ENCODE measurements at places on chromosomes 6 and 20. TPM values are rescaled to one million over a fixed set of nuclear protein-coding genes. Genes with fewer than 3 reads are reported as not detected.

- no peaks in the 10 kb centered on the region for H3K27me3 ChIP-seq
- H3K27ac ChIP-seq = no peak overlapping the region
- H3K4me3 ChIP-seq = no peak overlapping the region
- H3K36me3 ChIP-seq = no peaks in the 10 kb centered on the region
- DNase-seq = no peak
- no peaks in the 10 kb centered on the region for H3K4me1 ChIP-seq
These were observed 266.2 kb upstream of the ADGRB3 start for GRCh38 chr6:68368845-68369244.

The FAM229B gene
- total RNA-seq = 1.7 TPM

DNA sequence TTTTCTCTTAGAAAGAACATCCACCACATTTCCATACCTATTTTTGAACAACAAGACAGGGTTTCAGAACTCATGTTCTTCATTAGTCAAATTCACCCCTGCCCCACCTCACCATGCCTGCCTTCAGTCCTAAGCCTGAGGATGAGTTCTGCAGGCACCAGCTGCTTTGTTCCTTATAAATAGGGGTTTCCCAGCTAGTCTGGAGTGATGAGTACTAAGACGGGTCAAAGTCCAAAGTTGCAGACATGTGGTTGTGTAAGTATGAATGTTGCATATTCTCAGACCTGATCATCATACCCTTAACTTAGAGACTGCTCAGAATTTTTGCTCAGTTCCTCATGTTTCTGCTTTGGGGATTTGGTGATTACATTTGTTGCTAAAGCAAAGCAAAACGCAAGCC, 257.7 kb upstream of the CDYL start:
- no peak overlapping the region for H3K27ac ChIP-seq
- no peaks in the 10 kb centered on the region for H3K4me1 ChIP-seq
- DNase-seq = peak; percentile 9
- H3K27me3 ChIP-seq = no peaks in the 10 kb centered on the region
- no peaks in the 10 kb centered on the region for H3K36me3 ChIP-seq
- H3K4me3 ChIP-seq = no peak overlapping the region

The GABRR2 gene
- total RNA-seq = 0.54 TPM

DNA sequence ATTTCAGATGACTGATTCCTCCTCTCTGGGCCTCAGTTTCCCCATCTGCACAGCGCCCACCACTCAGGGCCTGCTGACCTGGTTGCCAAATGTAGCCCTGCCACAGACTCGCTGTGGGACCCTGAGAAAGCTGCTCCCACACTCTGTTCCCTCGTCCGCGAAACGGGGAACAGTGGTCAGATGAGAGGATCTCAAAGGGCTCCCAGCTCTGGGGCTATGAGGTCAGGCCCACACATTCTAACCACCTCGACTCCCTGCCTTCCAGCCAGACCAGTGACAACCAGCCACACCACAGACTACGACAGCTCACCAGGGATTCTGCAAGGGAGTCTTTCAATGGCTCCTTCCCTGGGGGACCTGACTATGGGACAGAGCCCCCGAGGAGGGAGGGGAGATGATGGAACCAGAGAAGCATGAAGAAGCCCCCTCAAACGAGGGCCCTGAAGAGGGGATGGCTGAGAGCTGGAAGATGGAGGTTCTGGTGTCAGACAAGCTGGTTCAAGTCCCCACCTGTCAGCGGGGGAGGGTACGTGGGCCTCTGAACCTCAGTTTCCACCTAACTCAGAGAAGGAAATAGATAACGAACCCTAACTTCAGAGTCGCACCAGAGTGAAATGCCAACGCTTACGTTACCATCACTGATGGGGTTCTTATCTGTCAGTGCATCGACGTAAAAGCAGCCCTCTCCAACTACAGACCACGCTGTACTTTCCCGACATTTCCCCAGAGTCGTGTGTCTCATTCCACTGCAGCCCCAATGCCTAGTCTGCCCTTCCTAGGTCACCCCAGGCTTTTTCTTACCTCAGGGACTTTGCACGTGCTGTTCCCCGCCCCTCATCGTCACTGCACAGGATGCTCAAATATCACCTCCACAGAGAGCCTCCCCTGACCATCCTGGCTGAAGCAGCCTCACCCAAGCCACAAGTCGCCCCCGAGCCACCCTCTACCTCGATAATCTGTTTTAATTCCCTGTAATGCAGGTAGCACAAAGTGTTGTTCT, 60.5 kb downstream of the PREX1 start:
- no peak for DNase-seq
- no peak overlapping the region for H3K4me3 ChIP-seq
- H3K27ac ChIP-seq = no peak overlapping the region
- H3K4me1 ChIP-seq = peaks cover 32% of the 10 kb centered on the region
- peaks cover 7% of the 10 kb centered on the region for H3K36me3 ChIP-seq

DNA sequence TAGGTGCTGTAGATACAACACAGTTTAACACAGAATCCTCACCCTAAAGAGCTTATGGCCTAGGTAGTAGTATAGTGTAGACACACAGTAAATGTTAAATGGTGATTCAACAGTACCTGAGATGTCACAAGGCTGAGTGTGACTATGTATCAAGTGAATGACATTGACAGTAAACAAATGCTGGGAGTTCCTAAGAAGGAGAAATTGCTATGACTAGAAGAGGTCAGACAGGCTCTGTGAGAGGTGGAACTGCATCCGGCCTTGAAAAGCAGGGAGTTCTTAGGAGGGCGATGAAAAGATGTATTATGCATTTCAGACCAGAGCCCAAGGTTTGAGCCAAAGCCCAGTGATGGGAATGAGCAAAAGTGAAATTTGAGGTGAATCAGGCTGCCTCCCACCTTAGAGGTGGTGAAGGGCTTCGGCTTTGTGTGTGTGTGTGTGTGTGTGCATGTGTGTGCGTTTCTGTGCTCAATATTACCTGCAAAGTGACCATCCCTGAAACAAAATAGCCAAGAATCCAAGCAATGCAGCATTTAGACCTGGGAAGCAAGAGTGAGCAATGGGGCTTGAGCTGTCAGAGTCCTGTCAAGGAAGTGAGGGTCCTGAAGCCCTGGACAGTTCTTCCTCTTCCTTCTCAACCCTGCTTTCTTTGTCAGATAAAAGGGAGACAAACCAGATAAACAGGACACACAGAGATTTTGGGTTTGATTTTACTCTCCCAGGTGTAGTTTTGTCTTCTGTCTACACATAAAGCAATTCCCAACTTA, 32.3 kb upstream of the CITED2 start:
- no peak for DNase-seq
- no peak overlapping the region for H3K27ac ChIP-seq
- H3K4me1 ChIP-seq = no peaks in the 10 kb centered on the region
- H3K4me3 ChIP-seq = no peak overlapping the region
- H3K27me3 ChIP-seq = no peaks in the 10 kb centered on the region
- H3K36me3 ChIP-seq = no peaks in the 10 kb centered on the region

The RAET1L gene
- not detected for total RNA-seq

The CD24 gene
- total RNA-seq = 17.6 TPM

DNA sequence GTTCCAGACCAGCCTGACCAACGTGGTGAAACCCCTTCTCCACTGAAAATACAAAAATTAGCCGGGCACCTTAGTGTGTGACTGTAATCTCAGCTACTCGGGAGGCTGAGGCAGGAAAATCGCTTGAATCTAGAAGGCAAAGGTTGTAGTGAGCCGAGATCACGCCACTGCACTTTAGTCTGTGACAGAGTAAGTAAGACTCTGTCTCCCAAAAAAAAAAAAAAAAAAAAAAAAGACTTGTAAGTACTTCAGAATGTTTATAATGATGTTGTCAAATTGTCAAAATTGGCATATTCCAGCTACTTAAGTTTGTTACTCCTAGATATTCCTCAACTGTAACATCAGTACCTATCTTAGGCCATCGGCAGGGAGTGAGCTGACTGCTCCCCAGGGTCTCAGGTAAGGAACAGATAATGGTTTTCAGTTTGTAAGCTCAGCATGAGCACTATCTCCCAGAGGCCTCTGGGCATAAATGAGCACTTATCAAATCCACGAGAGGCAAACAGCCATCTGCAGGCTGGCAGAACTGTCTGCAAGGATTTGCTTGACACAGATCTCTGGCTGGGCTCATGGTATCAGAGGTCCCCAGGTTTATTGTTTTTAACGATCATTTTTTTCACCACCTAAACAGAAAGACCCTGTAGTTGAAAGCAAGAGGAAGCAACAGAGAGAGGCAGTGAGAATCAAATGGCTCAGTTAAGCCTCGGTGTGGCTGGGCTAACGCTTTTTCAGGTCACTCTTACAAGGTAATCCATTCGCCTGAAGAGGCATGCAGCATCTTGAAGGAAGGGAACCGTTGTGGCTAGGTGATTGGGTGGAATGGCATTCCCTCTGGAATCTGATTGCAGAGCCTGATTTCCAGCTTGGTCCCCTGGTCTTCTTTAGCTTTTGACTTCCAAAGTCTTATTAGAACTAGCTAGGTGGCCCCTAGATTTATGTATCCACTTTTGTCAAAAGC, 115.9 kb downstream of the LY86 start:
- H3K4me1 ChIP-seq = no peaks in the 10 kb centered on the region
- no peak for DNase-seq
- H3K27me3 ChIP-seq = no peaks in the 10 kb centered on the region
- H3K36me3 ChIP-seq = no peaks in the 10 kb centered on the region
- H3K27ac ChIP-seq = no peak overlapping the region

GRCh38 chr6:170417881-170418280, 111.3 kb downstream of the FAM120B start:
- no peaks in the 10 kb centered on the region for H3K27me3 ChIP-seq
- H3K4me1 ChIP-seq = no peaks in the 10 kb centered on the region
- H3K36me3 ChIP-seq = no peaks in the 10 kb centered on the region
- H3K27ac ChIP-seq = no peak overlapping the region
- no peak for DNase-seq

The ZNF334 gene
- 1.7 TPM for total RNA-seq

GRCh38 chr20:19212821-19213502, 520 bp downstream of the SLC24A3 start:
- no peak for DNase-seq
- H3K27me3 ChIP-seq = peaks cover 10% of the 10 kb centered on the region
- H3K4me3 ChIP-seq = no peak overlapping the region
- no peak overlapping the region for H3K27ac ChIP-seq

- no peak overlapping the region for H3K27ac ChIP-seq
- no peaks in the 10 kb centered on the region for H3K27me3 ChIP-seq
- H3K36me3 ChIP-seq = no peaks in the 10 kb centered on the region
- no peak for DNase-seq
These were observed 56.9 kb downstream of the RAMACL start for GRCh38 chr6:166529586-166529985.

DNA sequence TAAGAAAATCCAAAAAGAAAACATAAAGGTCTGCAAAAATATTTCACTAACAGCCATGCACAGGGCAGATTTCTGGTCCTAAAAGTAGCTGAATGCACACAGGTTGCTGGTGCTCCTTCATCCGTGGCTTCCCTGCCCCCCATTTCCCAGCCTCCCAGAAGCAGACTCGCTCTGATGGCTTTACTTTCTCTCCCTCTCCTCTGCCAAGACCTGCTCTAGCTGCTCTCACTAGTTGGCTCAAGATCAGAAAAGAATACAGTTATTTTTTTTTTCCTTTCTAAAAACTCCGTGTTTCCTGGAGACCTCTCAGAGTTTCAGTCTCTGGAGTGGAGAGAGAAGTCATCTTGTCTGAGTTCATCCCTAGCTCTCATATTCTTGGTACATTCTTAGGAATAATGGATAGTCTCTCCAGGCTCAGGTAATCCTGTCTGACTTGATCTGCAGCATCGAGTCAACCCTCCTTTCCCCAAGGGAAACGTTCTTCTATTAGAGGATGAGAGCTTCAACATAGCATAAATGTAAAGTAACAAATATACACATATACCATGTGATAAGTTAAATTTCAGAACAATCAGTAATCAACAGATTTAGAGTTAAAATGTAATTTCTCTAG, 214.2 kb downstream of the TBC1D7 start:
- H3K27me3 ChIP-seq = no peaks in the 10 kb centered on the region
- no peaks in the 10 kb centered on the region for H3K36me3 ChIP-seq
- H3K27ac ChIP-seq = no peak overlapping the region
- H3K4me1 ChIP-seq = no peaks in the 10 kb centered on the region

GRCh38 chr20:34282041-34282440, 21.1 kb downstream of the AHCY start:
- H3K4me3 ChIP-seq = no peak overlapping the region
- H3K27me3 ChIP-seq = no peaks in the 10 kb centered on the region
- no peak for DNase-seq
- H3K27ac ChIP-seq = no peak overlapping the region

The VSX1 gene
- not detected for total RNA-seq

DNA sequence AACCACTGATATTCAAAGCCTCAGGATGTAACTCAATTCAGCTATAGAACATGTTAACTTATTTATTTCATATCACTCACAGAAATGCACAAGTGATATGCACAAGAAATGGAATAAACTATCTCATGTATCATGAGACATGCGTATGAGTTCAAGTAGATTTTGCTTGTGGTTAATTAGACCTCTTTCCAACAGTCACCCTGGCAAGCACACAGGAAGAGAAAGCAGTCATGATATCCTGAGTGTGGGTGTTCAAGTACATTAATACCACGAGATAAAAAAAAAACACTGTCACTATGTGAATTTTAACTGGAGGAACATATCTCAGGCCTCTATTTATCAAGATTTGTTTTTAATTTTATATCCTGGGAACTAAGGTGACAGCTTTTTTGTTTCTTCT, 64.2 kb downstream of the LAMP5 start:
- no peaks in the 10 kb centered on the region for H3K36me3 ChIP-seq
- no peak overlapping the region for H3K4me3 ChIP-seq

The TUBB1 gene
- total RNA-seq = not detected

DNA sequence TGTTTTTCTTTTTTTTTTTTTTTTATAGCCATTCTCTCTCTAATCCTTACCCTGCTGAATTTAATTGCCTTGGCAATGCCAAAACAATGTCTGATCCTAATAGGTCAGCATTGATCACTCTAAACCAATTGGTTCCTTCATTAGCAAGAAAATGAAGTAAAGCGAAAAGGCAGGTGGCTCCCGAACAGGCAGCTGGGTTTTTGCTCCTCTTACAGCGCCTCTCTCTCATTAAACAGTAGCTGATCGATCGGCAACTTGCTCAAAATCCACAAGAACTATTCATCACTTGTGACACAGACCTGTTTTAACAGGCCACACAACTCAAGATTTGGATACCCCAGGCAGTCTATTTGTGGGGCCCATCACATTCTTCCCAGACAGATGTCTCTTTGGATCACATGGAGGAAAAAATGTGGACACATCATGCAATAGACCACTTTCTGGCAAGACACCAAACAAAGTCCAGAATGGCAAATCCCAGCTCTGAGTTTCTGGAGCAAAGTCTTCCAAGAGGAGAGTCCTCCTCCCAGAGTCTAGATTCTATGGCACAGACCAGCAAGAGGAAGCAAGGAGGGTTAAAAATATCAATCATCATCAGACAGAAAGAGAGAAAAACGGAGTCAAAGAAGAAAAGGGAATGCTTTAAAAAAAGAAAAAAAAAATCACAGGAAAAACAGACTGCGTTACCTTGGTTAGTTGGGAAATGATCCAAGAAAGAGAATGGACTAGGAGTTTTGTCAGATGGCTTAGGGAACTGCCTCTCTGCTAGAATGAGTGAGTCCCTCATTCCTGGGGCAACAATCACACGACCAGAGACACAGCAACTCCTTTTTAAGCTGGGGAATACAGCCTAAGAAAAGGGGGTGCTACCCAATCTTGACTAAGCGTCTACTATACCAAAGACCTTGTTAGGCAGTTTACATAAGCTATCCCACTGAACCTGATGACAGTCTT, 247.8 kb downstream of the BTBD9 start:
- H3K27ac ChIP-seq = no peak overlapping the region
- H3K4me1 ChIP-seq = no peaks in the 10 kb centered on the region
- H3K27me3 ChIP-seq = no peaks in the 10 kb centered on the region
- no peak overlapping the region for H3K4me3 ChIP-seq

The NKX2-2 gene
- total RNA-seq = not detected
